ENCODE measurements at places on chromosomes 7 and 10. TPM values are rescaled to one million over a fixed set of nuclear protein-coding genes. Genes with fewer than 3 reads are reported as not detected.

The CALHM3 gene
- not detected for polyA plus RNA-seq

DNA sequence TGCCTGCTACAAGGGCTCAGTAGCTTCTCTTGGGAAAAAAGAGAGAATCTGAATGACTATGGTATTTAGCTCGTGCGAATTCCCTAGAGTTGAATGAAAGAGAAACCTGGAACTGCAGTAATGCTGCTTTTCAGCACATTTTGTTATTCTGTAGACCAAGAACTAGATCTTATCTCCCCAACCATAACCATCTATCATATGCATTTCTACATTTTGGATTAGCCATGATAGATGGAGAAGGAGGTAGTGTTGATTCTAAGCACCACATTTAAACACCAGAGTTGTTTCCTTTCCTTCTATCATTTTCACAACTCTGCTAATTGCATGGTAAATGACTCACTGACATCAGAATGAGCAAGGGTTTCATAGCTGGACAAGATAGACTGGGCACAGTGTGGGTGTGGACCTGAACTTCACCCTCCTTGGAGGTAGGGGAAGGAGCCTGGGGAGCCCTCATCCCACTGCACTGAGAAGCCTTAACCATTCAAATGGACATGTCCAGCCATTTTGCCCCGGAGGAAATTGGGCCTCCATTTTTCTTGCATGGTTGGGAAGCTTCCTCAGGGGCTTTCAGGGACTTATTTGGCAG lies 55.3 kb upstream of the BMPER start:
- no peak for DNase-seq

DNA sequence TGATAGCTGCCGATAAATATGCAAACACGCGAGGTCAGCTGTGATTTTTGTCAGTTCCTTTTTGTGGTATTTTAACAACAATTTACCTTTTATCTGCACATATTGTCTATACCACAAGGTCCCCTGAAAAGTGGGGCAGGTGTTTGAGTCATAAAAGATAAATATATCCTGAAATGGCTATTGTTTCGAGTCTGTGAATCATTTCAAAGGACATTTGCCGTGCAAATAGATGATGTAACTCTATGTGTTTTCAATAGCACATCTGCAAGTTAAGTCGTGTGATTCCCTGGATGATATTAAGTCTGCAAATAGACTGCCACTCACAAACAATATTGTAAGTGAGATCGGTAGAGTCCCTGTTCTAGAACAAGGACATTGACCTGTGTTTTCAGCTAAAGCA lies 193.0 kb upstream of the PITRM1 start:
- no peak for DNase-seq

The NYAP1 gene
- polyA plus RNA-seq: 2.1 TPM

- no peak for DNase-seq
These were observed 274.1 kb upstream of the COBL start for GRCh38 chr7:51590746-51591145.

- DNase-seq: no peak
These were observed 20.3 kb upstream of the TIAL1 start for GRCh38 chr10:119616882-119617570.

DNA sequence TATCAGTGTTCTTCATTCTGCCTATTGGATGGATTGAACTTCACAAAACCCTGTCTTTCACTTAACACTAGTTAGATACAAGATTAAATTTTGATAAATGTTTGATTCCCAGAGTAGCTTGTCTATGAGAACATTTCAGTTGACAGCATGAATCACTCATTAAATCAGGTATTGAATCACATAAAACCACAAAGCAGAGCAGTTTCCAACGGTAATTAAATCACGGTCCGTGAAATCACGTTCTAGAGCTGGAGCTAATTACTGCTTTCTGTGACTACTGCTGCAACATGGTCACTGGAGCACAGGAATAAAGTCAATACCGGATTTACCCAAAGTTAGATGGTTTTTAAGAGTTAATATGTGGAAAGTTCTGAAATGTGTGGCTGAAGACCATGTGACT lies 257.8 kb upstream of the PCDH15 start:
- peak; percentile 22 for DNase-seq

DNA sequence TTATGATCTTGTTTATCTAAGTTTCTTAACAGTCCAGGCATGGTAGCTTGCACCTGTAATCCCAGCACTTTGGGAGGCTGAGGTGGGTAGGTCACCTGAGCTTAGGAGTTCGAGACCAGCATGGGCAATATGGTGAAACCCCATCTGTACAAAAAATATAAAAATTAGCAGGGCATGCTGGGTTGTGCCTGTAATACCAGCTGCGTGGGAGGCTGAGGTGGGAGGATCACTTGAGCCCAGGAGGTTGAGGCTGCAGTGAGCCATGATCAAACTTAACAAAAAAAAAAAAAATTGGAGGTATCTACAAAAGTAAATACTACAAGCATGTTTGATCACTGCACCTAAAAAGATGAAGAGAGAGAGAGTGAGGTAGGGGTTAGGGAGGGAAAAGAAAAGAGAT lies 9.0 kb upstream of the EZH2 start:
- no peak for DNase-seq

All from right renal pelvis (tissue), 4 donors.